ENCODE measurements at places on chromosomes 6 and 20. TPM values are rescaled to one million over a fixed set of nuclear protein-coding genes. Genes with fewer than 3 reads are reported as not detected.

DNA sequence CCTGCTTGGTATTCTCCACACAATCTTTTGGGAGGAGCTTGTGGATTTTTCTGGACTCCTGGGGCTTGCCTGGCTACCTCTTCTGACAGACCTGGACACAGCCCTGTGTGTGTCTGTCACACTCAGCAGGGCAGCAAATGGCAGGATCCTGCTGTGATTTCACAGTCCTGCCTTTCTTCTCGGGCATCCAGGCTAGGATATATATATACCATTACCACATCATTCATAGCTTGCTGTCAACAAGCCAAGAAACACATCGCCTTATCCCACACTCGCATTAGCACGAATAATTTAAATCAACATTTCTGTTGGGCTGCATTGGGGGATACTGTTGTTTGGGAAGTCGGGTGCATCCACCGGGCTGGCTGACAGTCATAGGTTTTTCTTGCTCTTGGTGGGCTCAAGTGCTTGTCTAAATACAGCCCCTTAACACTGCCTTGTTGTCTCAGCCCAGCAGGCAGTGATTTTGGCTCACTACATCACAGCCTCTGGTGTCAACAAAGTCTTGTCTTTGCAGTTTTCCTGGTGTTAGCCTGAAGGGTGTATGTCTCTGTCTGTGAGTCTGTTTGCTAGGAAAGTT lies 154.9 kb upstream of the FERMT1 start:
- H3K27me3 ChIP-seq = no peaks in the 10 kb centered on the region
- no peaks in the 10 kb centered on the region for H3K4me1 ChIP-seq
- no peak for DNase-seq

DNA sequence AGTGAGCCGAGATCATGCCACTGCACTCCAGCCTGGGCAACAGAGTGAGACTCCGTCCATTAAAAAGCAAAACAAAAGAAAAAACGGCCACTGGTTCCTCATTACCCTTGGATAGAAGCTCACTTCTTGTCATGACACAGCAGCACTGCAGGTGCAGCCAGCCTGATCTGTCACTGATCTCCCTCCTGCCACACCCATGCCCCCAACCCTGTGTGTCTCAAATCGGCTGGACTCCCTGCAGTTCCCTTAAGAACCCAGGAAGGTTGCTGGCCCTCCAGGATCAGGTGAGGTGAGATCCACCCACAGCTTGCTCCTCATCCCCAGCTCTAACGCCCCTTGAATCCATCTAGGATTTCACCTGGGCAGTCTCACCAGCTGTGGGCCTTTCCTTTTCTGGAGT lies 26.3 kb upstream of the NNAT start:
- H3K4me3 ChIP-seq = no peak overlapping the region
- no peak for DNase-seq
- H3K27ac ChIP-seq = peak overlapping the region; percentile 61
- H3K4me1 ChIP-seq = peaks cover 8% of the 10 kb centered on the region

- H3K27ac ChIP-seq = peak overlapping the region; percentile 96
- H3K27me3 ChIP-seq = no peaks in the 10 kb centered on the region
- H3K4me3 ChIP-seq = peak overlapping the region; percentile 80
- peaks cover 22% of the 10 kb centered on the region for H3K4me1 ChIP-seq
Measured at GRCh38 chr20:58308680-58309527, 611 bp upstream of the RAB22A start.

- DNase-seq = no peak
- no peak overlapping the region for H3K27ac ChIP-seq
- no peaks in the 10 kb centered on the region for H3K27me3 ChIP-seq
- no peak overlapping the region for H3K4me3 ChIP-seq
Measured at GRCh38 chr6:101705866-101706265, 312.4 kb downstream of the GRIK2 start.

- H3K4me1 ChIP-seq = no peaks in the 10 kb centered on the region
- H3K27me3 ChIP-seq = peaks cover 4% of the 10 kb centered on the region
- H3K4me3 ChIP-seq = no peak overlapping the region
- no peak for DNase-seq
- no peak overlapping the region for H3K27ac ChIP-seq
Measured at GRCh38 chr6:165705941-165706340, 42.9 kb upstream of the PDE10A start.

DNA sequence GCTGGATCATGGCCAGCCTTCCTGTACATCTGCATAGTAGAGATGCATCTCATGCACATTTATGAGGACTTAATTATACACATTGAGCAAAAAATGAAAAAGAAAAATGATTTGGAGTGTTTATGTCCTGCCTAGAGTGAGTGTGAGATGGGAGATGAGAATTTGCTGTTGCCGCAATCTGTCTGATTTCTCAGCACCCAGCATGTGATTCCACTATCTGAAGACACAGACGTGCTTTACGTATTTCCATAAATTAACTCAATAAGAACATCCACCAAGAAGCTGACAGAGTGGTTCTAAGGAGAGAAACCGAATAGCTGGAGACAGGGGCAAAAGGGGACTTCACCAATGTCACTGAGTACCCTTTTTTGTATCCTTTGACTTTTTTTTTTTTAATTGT lies 15.2 kb downstream of the EDEM2 start:
- no peaks in the 10 kb centered on the region for H3K4me1 ChIP-seq
- peaks cover 4% of the 10 kb centered on the region for H3K36me3 ChIP-seq
- no peak overlapping the region for H3K27ac ChIP-seq

EEF1A2 gene
- 0.99 TPM for total RNA-seq
